Cardiac septum (tissue), 1 donor: ENCODE measurements at places on chromosomes 12 and 14. TPM values are rescaled to one million over a fixed set of nuclear protein-coding genes. Genes with fewer than 3 reads are reported as not detected.

The AHNAK2 gene
- total RNA-seq: 4.6 TPM

The CCDC92 gene
- total RNA-seq: 48.3 TPM

The RD3L gene
- total RNA-seq: 13.1 TPM

The LGR5 gene
- not detected for total RNA-seq

The LMNTD1 gene
- total RNA-seq: 0.51 TPM

The NEUROD4 gene
- not detected for total RNA-seq

The HNRNPC gene
- 260 TPM for total RNA-seq

The TPPP2 gene
- 0.73 TPM for total RNA-seq

The CPM gene
- 3.2 TPM for total RNA-seq

The ERP27 gene
- 0.11 TPM for total RNA-seq

The KRT75 gene
- total RNA-seq: not detected

The LPCAT3 gene
- 19.7 TPM for total RNA-seq

The ARMH4 gene
- total RNA-seq: 6.4 TPM

The KITLG gene
- total RNA-seq: 9.0 TPM

The ANO6 gene
- total RNA-seq: 49.0 TPM

The P2RX2 gene
- total RNA-seq: not detected

The ANO2 gene
- total RNA-seq: 13.6 TPM

The CAPZA3 gene
- total RNA-seq: not detected

The PLA2G1B gene
- total RNA-seq: not detected

The KRT72 gene
- total RNA-seq: not detected

The VASH1 gene
- 16.4 TPM for total RNA-seq

The TDP1 gene
- 2.8 TPM for total RNA-seq

The TCHP gene
- 9.3 TPM for total RNA-seq

The SLC38A6 gene
- total RNA-seq: 4.1 TPM

The KRT82 gene
- total RNA-seq: not detected

The PMCH gene
- total RNA-seq: not detected

The SDS gene
- total RNA-seq: 0.81 TPM

The LPAR5 gene
- 2.6 TPM for total RNA-seq

The EPYC gene
- not detected for total RNA-seq

The CISTR gene
- 0.75 TPM for total RNA-seq

The PPP1R1A gene
- 37.9 TPM for total RNA-seq

The SALL2 gene
- total RNA-seq: 2.6 TPM

The STAB2 gene
- 0.75 TPM for total RNA-seq

The MYL2 gene
- 24,495 TPM for total RNA-seq
